Breast epithelium (tissue), 4 donors: ENCODE measurements at places on chromosomes 1 and 21. TPM values are rescaled to one million over a fixed set of nuclear protein-coding genes. Genes with fewer than 3 reads are reported as not detected.

AK5 gene
- total RNA-seq = 111 TPM

GRCh38 chr1:26733392-26733791 is 37.6 kb downstream of the ARID1A start:
- H3K36me3 ChIP-seq = peaks cover 9% of the 10 kb centered on the region
- peaks cover 3% of the 10 kb centered on the region for H3K4me1 ChIP-seq
- DNase-seq = no peak
- no peaks in the 10 kb centered on the region for H3K27me3 ChIP-seq
- H3K27ac ChIP-seq = peak overlapping the region; percentile 33

- no peaks in the 10 kb centered on the region for H3K36me3 ChIP-seq
- no peak for DNase-seq
- H3K4me1 ChIP-seq = no peaks in the 10 kb centered on the region
- no peak overlapping the region for H3K4me3 ChIP-seq
- no peak overlapping the region for H3K27ac ChIP-seq
- H3K27me3 ChIP-seq = no peaks in the 10 kb centered on the region
These were observed 64.8 kb downstream of the FCRL5 start for GRCh38 chr1:157487504-157487903.

DNA sequence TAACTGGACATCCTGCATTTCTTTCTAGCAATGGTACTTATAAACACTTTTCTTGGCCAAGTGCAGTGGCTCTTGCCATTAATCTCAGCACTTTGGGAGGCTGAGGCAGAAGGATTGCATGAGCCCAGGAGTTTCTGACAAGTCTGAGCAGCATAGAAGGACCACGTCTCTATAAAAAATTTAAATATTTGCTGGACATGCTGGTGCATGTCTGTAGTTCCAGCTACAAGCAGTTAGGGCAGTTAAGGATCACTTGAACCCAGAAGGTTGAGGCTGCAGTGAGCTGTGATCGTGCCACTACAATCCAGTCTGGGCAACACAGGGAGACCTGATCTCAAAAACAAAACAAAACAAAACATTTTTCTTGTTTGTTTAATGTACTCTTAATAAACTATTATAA is 434.0 kb downstream of the PLA2G4A start:
- no peaks in the 10 kb centered on the region for H3K4me1 ChIP-seq
- no peaks in the 10 kb centered on the region for H3K36me3 ChIP-seq
- no peak overlapping the region for H3K27ac ChIP-seq
- H3K4me3 ChIP-seq = no peak overlapping the region
- no peaks in the 10 kb centered on the region for H3K27me3 ChIP-seq
- DNase-seq = no peak

DNA sequence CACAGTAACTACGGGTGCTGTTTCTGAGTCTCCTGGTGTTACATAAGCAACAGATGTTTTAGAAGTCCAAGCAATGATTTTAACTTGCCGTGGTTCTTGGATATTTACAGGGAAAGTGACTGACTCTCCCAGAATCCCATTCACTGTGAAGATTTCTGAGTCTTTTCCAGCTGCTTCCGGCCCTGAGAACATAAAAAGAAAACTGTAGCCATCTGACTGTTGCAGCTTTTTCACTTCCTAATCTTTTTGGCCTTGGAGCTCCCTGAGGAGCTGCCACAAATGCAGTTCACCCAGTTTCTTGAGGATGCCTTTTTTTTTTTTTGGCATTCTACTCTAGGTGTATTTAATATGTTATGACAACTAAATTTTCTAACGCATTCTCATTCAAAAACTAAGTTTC is 13.7 kb downstream of the CD84 start:
- H3K27ac ChIP-seq = no peak overlapping the region
- no peaks in the 10 kb centered on the region for H3K4me1 ChIP-seq
- H3K4me3 ChIP-seq = no peak overlapping the region
- no peaks in the 10 kb centered on the region for H3K27me3 ChIP-seq

GRCh38 chr1:161298116-161298515 is 11.7 kb downstream of the MPZ start:
- no peak overlapping the region for H3K27ac ChIP-seq
- no peaks in the 10 kb centered on the region for H3K27me3 ChIP-seq
- H3K4me1 ChIP-seq = no peaks in the 10 kb centered on the region
- H3K36me3 ChIP-seq = no peaks in the 10 kb centered on the region

DNA sequence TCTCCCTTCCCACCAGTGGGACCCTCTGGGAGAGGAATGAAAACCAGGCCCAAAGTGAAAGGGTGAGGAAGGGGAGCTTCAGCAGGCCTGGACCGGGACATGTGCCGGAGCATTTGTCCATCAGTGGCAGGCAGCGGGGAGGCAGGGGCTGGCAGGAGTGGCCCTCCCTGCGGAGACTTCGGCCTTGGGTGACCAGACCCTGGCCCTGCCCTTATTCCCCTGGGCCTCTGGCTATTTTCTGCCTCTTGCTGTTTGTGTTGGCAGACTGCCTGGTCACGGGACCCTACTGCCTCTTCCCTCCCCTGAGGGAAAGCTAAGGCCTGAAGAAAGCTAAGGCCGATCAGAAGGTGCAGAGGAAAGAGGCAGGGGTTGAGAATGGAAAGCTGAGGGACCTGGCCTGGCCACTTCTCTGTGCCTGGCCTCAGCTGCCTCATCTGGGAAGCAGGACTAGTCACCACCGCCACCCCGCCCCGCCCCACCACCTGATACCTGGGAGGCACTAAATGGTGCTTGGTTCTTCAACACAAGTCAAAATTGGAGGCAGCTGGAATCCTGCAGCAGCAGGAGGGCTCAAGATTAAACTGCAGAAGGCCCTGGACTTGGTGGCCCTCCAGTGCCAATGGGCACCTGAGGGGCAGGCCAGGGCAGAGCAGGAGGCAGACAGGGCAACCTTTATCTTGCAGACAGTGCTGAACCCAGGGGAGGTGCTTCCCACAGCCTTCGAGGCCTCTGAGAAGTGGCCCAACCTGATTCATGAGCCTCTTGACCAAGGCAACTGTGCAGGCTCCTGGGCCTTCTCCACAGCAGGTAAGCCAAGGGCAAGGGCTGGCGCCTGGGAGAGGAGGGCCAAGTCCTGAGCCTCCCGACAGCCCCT is 7.9 kb downstream of the TINAGL1 start:
- H3K27me3 ChIP-seq = no peaks in the 10 kb centered on the region
- H3K4me3 ChIP-seq = no peak overlapping the region
- H3K36me3 ChIP-seq = no peaks in the 10 kb centered on the region
- H3K4me1 ChIP-seq = peaks cover 13% of the 10 kb centered on the region
- H3K27ac ChIP-seq = peak overlapping the region; percentile 85

GRCh38 chr1:44926311-44926781 is 60.0 kb downstream of the EIF2B3 start:
- no peaks in the 10 kb centered on the region for H3K36me3 ChIP-seq
- H3K4me1 ChIP-seq = no peaks in the 10 kb centered on the region
- DNase-seq = no peak
- H3K27me3 ChIP-seq = no peaks in the 10 kb centered on the region
- H3K4me3 ChIP-seq = no peak overlapping the region

DNA sequence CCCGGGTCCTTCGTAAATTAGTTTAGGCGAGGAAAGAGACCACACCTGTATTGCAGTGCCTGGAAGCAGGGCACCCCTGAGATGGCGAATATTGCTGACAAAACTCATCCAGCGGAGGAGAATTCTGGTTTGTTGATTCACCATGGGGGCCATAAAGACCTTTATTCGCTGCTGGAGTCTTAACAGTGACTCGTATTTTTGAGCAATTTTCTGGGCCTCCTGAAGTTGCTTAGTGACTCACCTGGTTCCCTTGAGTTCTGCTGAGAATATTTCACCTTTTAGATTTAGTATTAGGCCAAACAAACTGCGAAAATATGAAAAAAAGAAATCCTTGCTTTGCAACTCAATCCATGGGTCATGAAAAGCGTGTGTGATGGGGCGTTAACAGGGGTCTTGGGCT is 20.6 kb upstream of the H6PD start:
- no peaks in the 10 kb centered on the region for H3K4me1 ChIP-seq
- DNase-seq = no peak
- no peaks in the 10 kb centered on the region for H3K27me3 ChIP-seq

DNA sequence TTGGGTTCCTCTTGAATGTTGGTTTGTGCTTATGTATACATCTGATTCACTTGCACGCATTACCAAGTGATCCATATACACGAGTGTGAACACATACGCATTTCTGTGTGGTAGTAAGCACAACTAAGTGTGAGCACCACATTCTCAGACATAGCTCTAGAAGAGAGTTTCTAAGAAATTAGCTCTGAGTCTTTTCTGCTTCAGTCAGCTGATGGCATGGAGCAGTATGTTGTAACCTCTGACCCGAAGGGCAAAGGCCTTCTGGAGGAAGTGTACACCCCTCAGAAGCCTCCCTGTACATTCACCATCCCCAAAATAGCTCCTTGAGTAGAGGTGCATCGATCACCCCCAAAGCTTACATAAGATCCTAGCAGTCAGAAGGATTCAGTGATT is 183.7 kb downstream of the KIF26B start:
- DNase-seq = no peak
- no peaks in the 10 kb centered on the region for H3K27me3 ChIP-seq
- no peaks in the 10 kb centered on the region for H3K36me3 ChIP-seq
- no peak overlapping the region for H3K27ac ChIP-seq
- H3K4me1 ChIP-seq = no peaks in the 10 kb centered on the region

DNA sequence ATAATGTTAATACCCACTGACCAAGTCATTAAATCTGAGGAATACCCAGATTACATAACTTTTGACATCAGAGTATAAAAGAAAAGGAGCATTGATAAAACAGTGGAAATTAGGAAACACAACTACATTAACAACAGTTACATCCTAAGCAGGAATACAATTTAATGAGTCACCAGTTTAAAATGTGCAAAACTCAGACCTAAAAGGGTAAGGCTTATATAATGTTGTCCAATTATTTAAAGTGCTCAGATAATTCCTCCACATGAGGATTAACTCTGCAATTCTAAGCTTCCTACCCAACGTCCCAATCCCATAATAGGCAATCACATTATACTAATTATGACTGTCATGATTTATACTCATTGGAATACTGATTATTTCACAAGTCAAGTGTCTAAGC is 50.5 kb downstream of the ABL2 start:
- H3K36me3 ChIP-seq = no peaks in the 10 kb centered on the region
- DNase-seq = no peak
- no peaks in the 10 kb centered on the region for H3K4me1 ChIP-seq
- H3K27me3 ChIP-seq = no peaks in the 10 kb centered on the region
- H3K4me3 ChIP-seq = no peak overlapping the region

SPRR3 gene
- total RNA-seq = not detected

DNA sequence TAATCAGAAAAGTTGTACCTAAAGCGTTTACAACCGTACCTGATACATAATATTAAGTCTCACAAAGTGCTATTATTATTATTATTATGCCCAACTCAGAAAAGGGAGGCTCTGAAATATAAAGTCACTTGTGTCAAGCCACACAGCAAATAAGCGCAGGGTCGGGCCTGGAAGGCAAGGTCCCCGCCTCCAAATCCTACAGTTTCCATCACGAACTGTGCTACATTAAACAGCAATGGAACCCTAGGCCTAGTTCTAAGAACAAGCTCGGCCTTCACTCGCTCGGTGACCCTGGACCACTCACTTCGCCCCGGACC is 549 bp downstream of the PARS2 start:
- DNase-seq = no peak
- H3K27me3 ChIP-seq = no peaks in the 10 kb centered on the region
- no peaks in the 10 kb centered on the region for H3K4me1 ChIP-seq
- H3K4me3 ChIP-seq = peak overlapping the region; percentile 85
- H3K36me3 ChIP-seq = no peaks in the 10 kb centered on the region

DNA sequence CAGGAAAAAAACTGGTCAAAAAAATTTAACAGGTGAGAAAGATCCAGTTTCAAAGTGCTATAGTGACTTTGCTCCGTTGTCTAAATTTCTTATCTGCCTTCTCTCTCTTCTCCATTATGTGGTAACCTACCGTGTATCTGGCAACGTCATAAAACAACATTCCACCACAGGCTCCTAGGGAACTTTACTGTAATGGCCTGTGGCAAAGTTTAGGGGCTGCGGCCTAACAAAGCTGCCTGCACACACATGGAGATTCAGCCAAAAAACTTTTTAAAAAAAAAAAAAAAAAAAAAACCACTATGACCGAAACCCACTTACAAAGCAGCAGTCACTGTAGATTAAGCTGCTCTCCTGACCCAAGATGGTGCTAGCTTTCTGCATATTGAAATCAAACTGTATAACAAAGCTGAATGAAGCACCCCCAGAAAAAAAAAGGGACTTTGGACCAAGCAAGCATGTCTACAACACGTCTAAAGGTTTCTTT is 202.6 kb downstream of the SLC45A1 start:
- H3K36me3 ChIP-seq = no peaks in the 10 kb centered on the region

ZFP69B gene
- total RNA-seq = 0.96 TPM

OR2T11 gene
- not detected for total RNA-seq

TGFB2 gene
- total RNA-seq = 1.6 TPM

PRAMEF9 gene
- not detected for total RNA-seq

SH3D21 gene
- 0.80 TPM for total RNA-seq

DNA sequence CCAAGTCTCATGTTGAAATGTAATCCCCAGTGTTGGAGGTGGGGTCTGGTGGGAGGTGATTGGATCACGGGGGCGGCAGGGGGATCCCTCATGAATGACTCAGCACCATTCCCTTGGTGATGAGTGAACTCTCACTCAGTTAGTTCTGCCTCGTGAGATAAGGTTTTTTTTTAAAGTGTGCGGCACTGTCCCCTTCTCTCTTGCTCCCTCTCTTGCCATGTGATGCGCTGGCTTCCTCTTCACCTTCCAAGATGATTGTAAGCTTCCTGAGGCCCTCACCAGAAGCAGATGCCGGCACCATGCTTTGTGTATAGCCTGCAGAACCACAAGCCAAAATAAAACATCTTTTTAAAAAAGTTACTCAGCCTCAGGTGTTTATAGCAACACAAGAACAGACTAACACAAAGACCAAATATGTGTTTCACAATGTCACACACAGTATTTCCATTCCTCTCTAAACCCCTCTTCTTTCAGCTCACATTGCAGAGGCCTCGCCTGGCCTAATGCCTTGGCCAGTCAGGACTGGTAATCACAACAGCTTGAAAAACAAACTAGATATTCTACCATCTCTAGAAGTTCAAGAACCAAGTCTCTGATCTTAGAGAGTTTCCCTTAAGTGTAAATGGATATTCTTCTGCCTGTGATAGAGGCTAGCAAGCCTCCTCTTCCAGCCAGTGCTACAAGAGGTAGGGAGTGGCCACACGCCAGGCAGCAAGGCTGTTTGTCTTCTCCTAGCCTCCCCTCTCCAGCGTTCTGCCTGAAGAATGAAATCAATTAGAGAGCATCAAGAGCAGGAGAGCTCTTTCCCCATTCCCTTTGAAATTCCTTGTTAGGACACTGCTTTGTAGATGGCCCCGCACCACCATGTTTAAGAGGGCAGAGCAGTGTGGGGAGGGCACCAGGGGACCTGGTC is 19.6 kb upstream of the RAP1A start:
- no peak for DNase-seq
- no peaks in the 10 kb centered on the region for H3K27me3 ChIP-seq
- H3K27ac ChIP-seq = no peak overlapping the region
- no peaks in the 10 kb centered on the region for H3K36me3 ChIP-seq
- no peaks in the 10 kb centered on the region for H3K4me1 ChIP-seq

HLX gene
- 15.1 TPM for total RNA-seq

GRCh38 chr1:196593955-196594354 is 14.3 kb downstream of the KCNT2 start:
- H3K27me3 ChIP-seq = no peaks in the 10 kb centered on the region
- no peak overlapping the region for H3K4me3 ChIP-seq
- DNase-seq = no peak
- no peak overlapping the region for H3K27ac ChIP-seq
- no peaks in the 10 kb centered on the region for H3K36me3 ChIP-seq
- H3K4me1 ChIP-seq = no peaks in the 10 kb centered on the region

- no peak for DNase-seq
- no peaks in the 10 kb centered on the region for H3K4me1 ChIP-seq
- peak overlapping the region; percentile 66 for H3K4me3 ChIP-seq
- H3K27ac ChIP-seq = peak overlapping the region; percentile 91
- no peaks in the 10 kb centered on the region for H3K36me3 ChIP-seq
These were observed 825 bp downstream of the TMEM39B start for GRCh38 chr1:32073299-32074229.
